Articular chondrocyte of knee joint (primary cell): ENCODE measurements at places on chromosomes 4 and X. TPM values are rescaled to one million over a fixed set of nuclear protein-coding genes. Genes with fewer than 3 reads are reported as not detected.

The FMR1NB gene
- total RNA-seq, result not detected in 2 replicates

The SERPINA7 gene
- total RNA-seq, result not detected in 2 replicates

The NXF2 gene
- total RNA-seq, result not detected in 2 replicates

The HSD17B13 gene
- under 0.01 TPM in 2 replicates for total RNA-seq

The S100P gene
- 0.13 TPM in 1 of 2 replicates, not detected in the other for total RNA-seq

The TRAM1L1 gene
- total RNA-seq, result 6.2 and 7.6 TPM in 2 replicates

The GPR50 gene
- not detected in 2 replicates for total RNA-seq
